ENCODE measurements at places on chromosomes 16 and 17.

DNA sequence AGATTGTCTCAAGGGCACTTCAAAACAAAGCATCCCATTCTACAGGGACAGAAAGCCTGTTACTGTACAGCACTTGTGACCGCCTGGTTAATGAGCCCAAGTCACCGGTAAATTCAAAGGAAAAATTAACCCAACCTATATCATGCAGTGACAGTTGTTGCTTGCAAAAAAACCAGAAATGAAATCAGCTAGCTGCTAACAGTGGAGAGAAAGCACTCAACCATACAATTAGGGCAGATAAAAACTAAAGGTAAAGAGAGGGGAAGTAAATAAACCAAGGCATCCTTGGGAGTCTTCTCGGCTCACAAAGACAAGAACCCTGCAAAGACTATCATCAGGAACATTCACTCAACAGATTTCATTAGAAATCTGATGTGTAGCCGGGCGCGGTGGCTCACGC lies 5.9 kb downstream of the RETREG3 start:
- DNase-seq: no peak

GRCh38 chr17:61816538-61816937 lies 46.8 kb downstream of the BRIP1 start:
- no peak for DNase-seq

- no peak for DNase-seq
Measured at GRCh38 chr17:13996276-13996675, 73.0 kb upstream of the COX10 start.

DNA sequence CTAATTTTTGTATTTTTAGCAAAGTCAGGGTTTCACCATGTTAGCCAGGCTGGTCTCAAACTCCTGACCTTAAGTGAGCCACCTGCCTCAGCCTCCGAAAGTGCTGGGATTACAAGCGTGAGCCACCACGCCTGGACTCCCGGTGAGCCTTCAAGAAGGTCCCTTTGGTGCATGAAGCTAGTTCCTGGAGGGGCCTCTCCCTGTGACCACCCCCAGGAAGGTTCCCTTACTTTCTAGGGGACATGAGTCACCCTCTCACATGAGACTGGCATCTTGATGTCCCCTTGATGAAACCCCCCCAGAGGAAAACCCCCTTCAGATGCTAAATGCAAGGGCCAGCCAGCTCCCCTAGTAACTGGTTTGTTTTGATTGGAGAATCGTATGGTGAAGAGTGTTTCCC lies 12.8 kb downstream of the CARHSP1 start:
- no peak for DNase-seq

DNA sequence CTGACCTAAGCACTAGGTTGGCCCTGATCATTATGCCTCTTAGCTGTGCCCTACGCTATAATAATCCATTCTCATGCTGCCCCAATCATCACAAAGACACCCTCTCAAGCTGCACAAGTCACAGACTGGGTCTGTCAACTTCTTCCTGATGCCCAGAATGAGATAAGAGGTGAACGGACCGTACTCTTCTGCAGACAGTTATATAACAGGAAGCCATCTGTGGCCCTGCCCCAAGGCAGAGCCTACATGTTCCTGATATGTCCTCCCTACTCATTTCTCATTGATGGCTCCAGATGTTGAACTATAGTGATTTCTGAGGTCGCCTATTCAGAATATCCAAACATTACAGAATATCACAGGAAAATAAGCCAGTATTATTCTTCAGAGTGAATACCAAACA lies 471.6 kb upstream of the ERCC4 start:
- DNase-seq: no peak

GRCh38 chr16:31216422-31217135 lies at the start of gene PYDC1:
Gene PYDC1 (minus strand): TSS chr16:31217135. CDS start chr16:31217028, 107 bp downstream.
- DNase-seq: peak; percentile 40

GRCh38 chr17:9238340-9239245 lies 217.3 kb downstream of the NTN1 start:
- DNase-seq: no peak

DNA sequence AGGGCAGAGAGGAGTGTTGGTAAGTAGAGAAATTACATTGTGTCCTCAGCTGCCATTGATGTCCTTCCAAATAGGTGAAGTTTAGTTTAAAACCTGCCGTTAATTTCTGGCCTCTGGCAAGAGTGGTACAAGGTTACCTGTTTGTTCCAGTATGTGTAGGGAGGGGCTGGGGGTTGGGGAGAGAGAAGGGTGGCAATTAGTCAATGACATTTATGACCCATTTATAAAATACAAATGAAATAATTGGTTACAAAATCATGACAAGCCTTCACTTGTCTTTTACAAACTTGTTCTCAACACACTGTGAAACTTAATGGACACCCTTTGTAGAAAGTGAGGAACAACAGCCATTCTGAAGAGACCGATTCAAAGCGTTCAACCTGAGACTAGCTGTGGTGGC lies 281.0 kb downstream of the FTO start:
- DNase-seq: no peak

GRCh38 chr17:44277976-44278375 lies 10.0 kb upstream of the SLC4A1 start:
- no peak for DNase-seq

GRCh38 chr16:89295915-89296314 lies 78.4 kb downstream of the ZNF778 start:
- no peak for DNase-seq

DNA sequence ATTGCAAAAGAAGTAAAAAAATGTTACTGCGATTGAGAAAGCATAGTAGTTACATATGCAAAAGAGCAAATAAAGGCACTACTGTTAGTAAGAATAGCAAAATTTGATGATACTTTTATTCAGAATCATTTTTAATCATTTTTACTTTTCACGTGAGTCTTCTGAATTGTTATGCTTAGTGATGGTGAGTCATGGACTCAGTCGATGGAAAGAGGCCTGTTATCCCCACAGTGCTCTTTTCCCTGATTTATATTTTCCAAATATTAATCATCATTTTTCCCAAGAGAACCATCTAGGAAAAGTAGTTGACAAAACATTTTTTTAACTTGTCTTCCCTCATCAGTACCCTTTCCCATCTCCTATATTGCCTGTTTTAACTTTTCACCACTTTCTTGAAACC lies 181.1 kb downstream of the CHD9 start:
- DNase-seq: no peak

DNA sequence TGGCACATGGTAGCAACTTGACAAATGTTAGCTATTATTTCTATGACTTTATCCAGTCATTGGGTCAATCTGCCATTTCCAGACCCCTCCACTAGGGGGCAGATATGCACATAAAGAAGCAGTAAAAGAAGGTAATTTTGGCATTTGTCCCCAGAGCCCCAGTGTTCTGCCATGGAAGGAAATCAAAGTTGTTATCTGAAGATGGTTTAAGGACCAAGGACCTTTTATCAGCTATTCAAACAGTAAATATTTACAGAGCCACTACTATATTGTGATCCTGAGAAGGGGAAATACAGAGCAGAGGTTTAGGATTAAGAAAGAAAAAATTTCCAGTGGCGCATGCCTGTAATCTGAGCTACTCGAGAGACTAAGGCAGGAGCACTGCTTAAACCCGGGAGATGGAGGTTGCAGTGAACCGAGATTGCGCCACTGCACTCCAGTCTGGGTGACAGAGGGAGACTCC lies 20.0 kb downstream of the TRAF4 start:
- peak; percentile 87 for DNase-seq

DNA sequence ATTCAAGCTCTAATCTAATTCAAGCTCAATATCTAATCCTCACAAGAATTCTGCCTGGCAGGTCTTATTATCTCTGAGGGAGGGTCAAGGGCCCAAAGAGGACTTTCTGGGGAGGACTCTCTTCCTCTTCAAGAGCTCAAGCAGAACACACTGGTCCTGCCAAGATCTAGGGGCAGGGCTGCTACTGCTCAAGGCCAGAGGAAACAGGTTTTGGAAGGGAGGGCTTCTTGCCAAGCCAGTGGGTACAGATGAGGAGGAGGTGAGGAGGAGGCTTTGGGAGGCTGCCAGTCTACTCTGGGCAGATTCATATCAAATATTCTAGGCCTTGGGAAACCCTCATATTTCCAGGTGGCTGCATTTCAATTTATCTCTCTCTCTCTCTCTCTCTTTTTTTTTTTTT lies 51.8 kb upstream of the IL34 start:
- no peak for DNase-seq

- DNase-seq: no peak
Measured at GRCh38 chr16:53103811-53104210, 49.0 kb downstream of the CHD9 start.

DNA sequence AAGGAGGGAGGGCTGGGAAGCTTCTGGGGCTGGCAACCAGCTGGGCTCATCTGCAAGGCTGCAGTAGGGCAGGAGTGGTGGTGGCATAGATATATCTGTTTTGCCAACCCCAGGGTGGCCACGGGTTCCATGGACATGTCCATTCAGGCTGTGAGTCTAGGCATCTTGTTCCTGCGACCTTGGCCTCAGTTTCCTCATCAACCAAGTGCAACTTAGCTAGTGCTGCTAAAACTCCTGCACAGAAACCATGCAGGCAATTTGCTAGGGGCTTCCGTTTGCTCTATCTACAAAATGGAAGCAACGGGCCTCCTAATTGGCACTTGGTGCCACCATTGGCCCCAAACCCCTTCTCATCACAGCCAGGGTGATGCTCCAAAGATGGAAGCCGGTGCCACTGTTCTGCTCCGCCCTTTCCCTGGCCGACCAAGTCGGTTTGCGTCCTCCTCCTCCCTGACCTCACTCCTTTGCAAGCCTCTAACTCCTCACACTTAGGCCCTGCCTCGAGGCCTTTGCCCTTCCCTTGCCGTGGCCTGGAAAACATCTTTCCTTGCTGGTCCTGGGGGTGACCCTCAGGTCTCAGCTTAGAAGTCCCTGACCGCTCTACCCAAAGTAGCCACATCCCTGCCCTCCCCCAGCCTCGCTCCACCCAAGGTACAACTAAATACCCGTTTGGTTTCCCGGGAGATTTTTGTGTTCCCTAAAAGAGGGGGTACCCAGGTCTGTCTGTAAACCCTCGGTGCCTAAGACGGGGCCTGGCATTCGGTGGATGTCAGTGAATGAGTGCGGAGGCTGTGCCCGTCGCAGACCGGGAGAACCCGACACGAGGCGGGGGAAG lies 1.2 kb downstream of the SREBF1 start:
- DNase-seq: peak; percentile 53

DNA sequence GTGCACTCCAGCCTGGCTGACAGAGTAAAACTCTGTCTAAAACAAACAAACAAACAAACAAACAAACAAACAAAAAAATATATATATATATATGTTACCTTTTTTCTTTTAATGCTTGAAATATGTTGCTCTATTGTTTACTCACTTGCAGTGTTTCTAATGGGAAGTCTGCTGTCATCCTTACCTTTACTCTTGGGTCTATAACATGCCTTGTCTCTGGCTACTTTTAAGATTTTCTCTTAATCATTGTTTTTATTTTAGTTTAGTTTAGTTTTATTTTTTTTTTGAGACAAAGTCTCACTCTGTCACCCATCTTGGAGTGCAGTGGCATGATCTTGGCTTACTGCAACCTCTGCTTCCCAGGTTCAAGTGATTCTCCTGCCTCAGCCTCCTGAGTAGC lies 16.1 kb upstream of the TNRC6A start:
- DNase-seq: no peak

- no peak for DNase-seq
Measured at GRCh38 chr16:23944381-23944780, 108.6 kb downstream of the PRKCB start.

GRCh38 chr17:7393613-7394451 lies 493 bp downstream of the PLSCR3 start:
- DNase-seq: peak; percentile 66

Measured in activated CD4-positive, alpha-beta T cell treated with anti-CD3 and anti-CD28 coated beads for 48 hours (primary cell).